ENCODE measurements at places on chromosomes 2 and 18. TPM values are rescaled to one million over a fixed set of nuclear protein-coding genes. Genes with fewer than 3 reads are reported as not detected.

POTEE gene
- not detected for polyA plus RNA-seq

ZNF512 gene
- 9.3 TPM for polyA plus RNA-seq

KRTCAP3 gene
- 31.2 TPM for polyA plus RNA-seq

SCN2A gene
- 0.06 TPM for polyA plus RNA-seq

CGREF1 gene
- 2.3 TPM for polyA plus RNA-seq

ITGA6 gene
- 18.4 TPM for polyA plus RNA-seq

CFAP210 gene
- 2.1 TPM for polyA plus RNA-seq

SP9 gene
- polyA plus RNA-seq: not detected

MPPE1 gene
- polyA plus RNA-seq: 17.3 TPM

HJURP gene
- 2.7 TPM for polyA plus RNA-seq

NT5C1B gene
- polyA plus RNA-seq: not detected

CSRNP3 gene
- 0.31 TPM for polyA plus RNA-seq

GRB14 gene
- 2.7 TPM for polyA plus RNA-seq

RSAD2 gene
- 1.4 TPM for polyA plus RNA-seq

CYRIA gene
- polyA plus RNA-seq: 1.9 TPM

C18orf54 gene
- polyA plus RNA-seq: not detected

SLC8A1 gene
- 0.33 TPM for polyA plus RNA-seq

KCNIP3 gene
- 3.9 TPM for polyA plus RNA-seq

EFEMP1 gene
- polyA plus RNA-seq: 21.8 TPM

PTPRM gene
- 9.5 TPM for polyA plus RNA-seq

GPR35 gene
- polyA plus RNA-seq: 8.5 TPM

HK2 gene
- polyA plus RNA-seq: 4.8 TPM

GAREM1 gene
- 4.1 TPM for polyA plus RNA-seq

CDH19 gene
- polyA plus RNA-seq: 0.92 TPM

COL5A2 gene
- 13.1 TPM for polyA plus RNA-seq

HOXD13 gene
- not detected for polyA plus RNA-seq

LRRC30 gene
- polyA plus RNA-seq: not detected

DCDC2C gene
- polyA plus RNA-seq: not detected

FAM117B gene
- 2.9 TPM for polyA plus RNA-seq

NBEAL1 gene
- polyA plus RNA-seq: 6.7 TPM

FBXO15 gene
- 0.75 TPM for polyA plus RNA-seq

TRIM54 gene
- 0.13 TPM for polyA plus RNA-seq

SP5 gene
- 3.4 TPM for polyA plus RNA-seq

ATP5F1A gene
- polyA plus RNA-seq: 372 TPM

DNAJC5G gene
- polyA plus RNA-seq: not detected

IL36RN gene
- polyA plus RNA-seq: not detected

REG3G gene
- not detected for polyA plus RNA-seq

RBKS gene
- polyA plus RNA-seq: 1.9 TPM

HOXD12 gene
- not detected for polyA plus RNA-seq

DNER gene
- 1.6 TPM for polyA plus RNA-seq

PLCL1 gene
- 0.93 TPM for polyA plus RNA-seq

KIF5C gene
- 1.1 TPM for polyA plus RNA-seq

MROH2A gene
- polyA plus RNA-seq: not detected

NDC80 gene
- 3.1 TPM for polyA plus RNA-seq

MAB21L4 gene
- 6.0 TPM for polyA plus RNA-seq

CCDC102B gene
- 1.0 TPM for polyA plus RNA-seq

IGFBP2 gene
- 238 TPM for polyA plus RNA-seq

RAB17 gene
- 38.8 TPM for polyA plus RNA-seq

PIK3C3 gene
- 38.5 TPM for polyA plus RNA-seq

RAB27B gene
- 23.2 TPM for polyA plus RNA-seq

ANKRD44 gene
- 2.3 TPM for polyA plus RNA-seq

STARD6 gene
- polyA plus RNA-seq: not detected

KIAA2012 gene
- polyA plus RNA-seq: not detected

ALPI gene
- polyA plus RNA-seq: not detected

ABCB11 gene
- polyA plus RNA-seq: not detected

SH2D6 gene
- 2.3 TPM for polyA plus RNA-seq

ITPRID2 gene
- 37.6 TPM for polyA plus RNA-seq
